Stimulated activated memory B cell treated with anti-CD40 and anti-IgM and Interleukin-4, amounts not matched to agents 10 μg/mL and 1 μg/mL and 100 μg/mL, for 72 hours (primary cell): ENCODE measurements at places on chromosomes 13 and 19.

DNA sequence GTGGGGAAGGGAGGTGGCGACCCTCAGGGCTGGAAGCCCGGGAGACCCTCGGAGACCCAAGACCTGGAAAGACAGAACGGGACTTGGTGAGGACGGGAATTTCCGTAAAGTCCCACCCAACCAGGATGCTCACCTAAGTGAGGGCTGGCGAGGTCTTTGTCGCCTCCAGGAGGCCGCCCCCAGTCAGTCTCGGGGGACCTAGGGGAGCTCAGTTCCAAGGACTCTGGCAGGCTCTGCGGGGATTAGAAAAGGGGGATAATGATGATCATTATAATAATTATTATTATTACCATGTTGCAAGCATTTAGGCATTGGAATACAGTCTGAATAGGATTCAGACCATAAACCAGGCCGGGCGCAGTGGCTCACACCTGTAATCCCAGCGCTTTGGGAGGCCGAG is 9.1 kb upstream of the HSD17B14 start:
- ATAC-seq, result no peak

GRCh38 chr13:97310809-97311436 is 88.8 kb downstream of the MBNL2 start:
- ATAC-seq, result no peak

- ATAC-seq, result no peak
These were observed 1.1 kb downstream of the AKAP8L start for GRCh38 chr19:15417699-15418098.

- no peak for ATAC-seq
These were observed 19.6 kb upstream of the QTRT1 start for GRCh38 chr19:10681658-10682057.

GRCh38 chr19:2231621-2232221 is 4.4 kb downstream of the PLEKHJ1 start:
- ATAC-seq, result no peak

DNA sequence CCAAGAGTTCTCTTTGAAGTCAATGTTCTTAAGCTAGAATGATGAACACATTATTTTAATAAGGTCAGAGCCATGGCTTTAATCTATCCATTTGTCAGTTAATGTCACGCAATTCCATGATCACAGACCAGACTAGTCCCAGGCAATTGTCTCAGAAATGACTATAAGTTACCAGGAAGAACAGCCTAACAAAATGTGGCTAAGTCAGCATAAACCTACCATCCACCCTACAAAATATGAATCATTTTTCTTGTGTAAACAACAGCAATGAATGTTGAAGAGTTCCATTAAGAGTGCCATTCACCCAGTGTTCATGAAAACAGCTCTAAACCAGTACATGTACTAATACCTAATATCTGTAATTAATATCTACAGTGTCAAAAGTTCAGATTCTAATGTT is 127.5 kb downstream of the KCTD12 start:
- ATAC-seq, result no peak

DNA sequence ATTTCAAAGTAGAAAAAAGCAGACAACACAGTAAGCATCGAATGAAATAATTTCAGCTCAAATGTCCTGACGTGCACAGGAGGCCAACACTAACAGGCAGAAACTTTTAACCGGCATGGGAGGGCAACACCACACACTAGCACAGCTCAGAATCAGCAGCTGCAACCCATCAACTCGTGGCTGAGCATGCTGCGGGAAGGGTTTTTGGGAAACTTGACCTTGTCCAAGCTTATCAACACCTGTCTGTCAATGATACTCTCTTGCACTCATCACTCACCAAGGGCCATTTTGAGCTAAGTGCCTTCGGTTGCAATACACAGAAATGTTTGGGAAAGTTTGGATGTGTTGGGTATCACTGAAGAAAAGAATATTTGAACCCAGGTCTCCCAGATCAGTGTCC is 483.7 kb downstream of the TSHZ3 start:
- no peak for ATAC-seq

- no peak for ATAC-seq
These were observed 46.1 kb downstream of the ANKRD10 start for GRCh38 chr13:110868720-110869119.

DNA sequence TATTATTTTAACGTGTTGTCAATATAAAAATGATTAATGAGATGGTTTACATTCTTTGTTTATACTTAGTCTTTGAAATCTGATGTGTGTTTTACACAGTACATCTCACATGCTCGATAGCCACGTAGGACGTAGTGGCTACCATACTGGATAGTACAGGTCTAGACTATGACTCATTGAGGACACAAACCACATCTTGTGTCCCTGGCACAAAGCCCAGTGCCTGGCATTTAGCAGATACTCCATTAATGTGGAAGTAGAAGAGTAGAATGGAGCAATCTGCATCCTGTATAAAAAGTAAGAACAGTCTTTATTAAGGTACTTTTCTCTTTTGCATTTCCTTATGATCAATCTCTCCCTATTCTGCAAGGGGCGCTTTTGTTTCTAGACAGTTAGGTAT is 49.0 kb upstream of the FRY start:
- no peak for ATAC-seq

DNA sequence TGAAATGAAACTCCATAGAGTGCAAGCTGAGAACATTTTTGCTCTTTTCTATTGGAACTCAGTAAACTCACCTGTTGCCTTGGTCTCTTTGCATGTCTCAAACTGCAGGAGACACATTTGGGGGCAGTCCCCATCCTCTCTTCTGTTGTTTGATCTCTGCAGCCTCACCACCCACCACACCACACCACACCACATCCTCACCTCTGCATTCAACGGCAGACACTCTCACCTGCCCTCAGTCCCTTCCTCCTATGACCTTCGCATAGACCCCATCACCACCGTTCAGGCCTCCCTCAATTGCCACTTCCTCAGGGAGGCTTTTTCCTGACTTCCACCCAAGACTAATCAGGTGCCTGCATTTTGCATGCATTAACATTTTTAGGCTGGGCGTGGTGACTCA is 14.4 kb upstream of the TPM4 start:
- ATAC-seq, result peak; percentile 74
